Peyer's patch (tissue), 4 donors: ENCODE measurements at places on chromosomes 5 and 9. TPM values are rescaled to one million over a fixed set of nuclear protein-coding genes. Genes with fewer than 3 reads are reported as not detected.

The FOXD4 gene
- total RNA-seq = not detected

The PFN3 gene
- total RNA-seq = not detected

The LURAP1L gene
- total RNA-seq = 7.4 TPM

The ANKRD31 gene
- 0.19 TPM for total RNA-seq

The EIF4E1B gene
- not detected for total RNA-seq

The TMEFF1 gene
- not detected for total RNA-seq

The BAAT gene
- total RNA-seq = not detected

The PRR16 gene
- 4.4 TPM for total RNA-seq

The PCDHGA9 gene
- total RNA-seq = 1.9 TPM

The DMRT3 gene
- not detected for total RNA-seq
